ENCODE measurements at places on chromosomes 6 and 20.

- no peak for DNase-seq
These were observed 182.5 kb downstream of the ZNF217 start for GRCh38 chr20:53411129-53411528.

DNA sequence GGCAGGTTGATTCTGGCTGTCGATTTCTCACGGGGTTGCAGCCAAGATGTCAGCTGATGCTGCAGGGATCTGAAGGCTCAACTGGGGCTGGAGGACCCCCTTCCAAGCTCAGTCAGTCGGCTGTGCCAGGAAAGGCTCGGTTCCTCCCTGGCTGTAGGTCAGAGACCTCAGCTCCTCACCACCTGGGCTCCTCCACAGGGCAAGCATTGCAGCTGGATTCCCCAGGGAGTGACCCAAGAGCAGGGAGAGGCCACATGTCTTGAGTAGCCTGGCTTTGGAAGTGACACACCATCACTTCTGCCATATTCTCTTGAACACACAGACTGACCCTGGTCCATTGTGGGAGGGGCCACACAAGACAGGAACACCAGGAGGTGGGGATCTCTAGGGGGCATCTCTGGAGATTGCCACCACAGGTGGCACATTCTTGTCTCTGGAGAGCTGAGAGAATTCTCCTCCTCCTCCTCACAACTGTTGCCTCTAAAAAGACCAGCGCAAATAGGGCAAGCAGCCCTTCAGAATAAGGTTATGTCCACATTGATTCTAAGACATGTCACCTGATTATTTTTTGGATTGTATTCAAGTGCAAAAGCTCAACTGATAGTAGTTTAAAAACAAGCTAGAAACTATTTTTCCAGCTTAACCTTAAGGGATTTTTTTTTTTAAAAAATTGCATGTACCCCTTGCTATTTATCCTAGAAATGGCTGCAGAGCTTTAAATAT lies 270.5 kb downstream of the NRN1 start:
- DNase-seq: no peak

DNA sequence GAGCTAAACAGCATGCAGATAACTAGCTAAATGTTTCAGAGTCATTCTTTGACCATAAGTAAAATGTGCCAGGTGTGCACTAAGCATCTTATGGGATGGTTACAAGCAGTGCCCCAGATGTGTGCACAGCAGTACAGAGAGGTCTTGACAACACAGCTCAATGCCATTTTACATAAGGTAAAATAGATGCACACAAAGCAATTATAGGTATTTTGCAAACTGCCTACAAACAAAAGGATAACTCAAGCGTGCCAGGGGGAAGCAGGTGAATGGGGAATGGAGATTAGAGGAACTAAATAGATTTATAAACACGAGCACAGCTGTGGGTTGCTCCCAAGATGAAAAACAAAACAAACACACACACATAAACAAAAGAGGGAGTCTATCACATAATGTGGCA lies 64.8 kb downstream of the SLC2A10 start:
- DNase-seq: no peak

- DNase-seq: no peak
These were observed 10.2 kb upstream of the TGM3 start for GRCh38 chr20:2285613-2286012.

DNA sequence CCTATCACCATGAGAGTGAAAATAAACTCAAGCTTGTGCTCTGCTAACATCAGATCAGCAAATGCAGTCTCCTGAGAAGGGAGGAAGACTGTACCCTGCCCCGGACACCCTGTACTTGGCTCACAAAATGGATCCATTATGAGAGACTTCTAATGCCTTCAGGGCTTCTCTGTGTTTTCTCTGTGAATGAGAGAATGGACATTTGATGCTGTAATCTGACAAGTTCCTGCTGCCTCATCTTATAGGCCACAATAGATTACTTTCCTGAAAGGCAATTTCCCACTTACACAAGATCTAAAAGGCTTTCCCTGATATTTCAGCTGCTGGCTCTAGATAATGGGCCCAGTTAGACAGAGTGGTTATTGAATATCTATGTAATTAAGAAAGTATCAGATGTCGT lies 117.2 kb downstream of the OTOR start:
- DNase-seq: no peak

DNA sequence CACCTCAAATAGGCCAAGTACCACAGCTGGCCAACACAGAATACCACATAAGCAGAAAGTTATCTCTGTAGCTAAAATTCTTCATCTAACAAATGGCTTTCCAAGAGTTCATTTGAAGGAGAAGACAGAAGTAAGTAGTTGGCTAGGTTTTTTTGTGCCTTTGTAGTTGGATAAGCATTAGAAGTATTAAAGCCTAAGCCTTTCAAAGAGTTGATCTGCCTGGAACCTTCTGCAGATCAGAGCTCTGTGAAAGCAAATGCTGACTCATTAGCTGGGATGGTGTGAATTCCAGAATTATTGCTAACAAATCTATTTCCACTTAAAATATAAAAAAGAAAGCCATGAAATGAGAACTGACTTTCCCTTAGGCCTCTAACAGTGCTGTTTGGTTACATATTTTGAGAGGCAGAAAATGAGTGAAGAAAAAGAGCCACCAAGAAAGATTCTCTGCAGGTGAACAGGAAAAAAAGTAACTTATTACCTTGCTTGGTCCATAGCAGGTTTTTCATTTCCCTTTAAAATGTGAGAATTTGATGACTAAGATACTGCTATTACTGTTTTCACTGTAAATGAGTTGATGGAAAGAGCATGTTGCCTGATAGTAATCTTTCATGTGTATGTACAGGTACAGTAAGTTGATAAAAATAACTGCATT lies 763.2 kb upstream of the FLRT3 start:
- no peak for DNase-seq

GRCh38 chr6:144590532-144590931 lies 305.4 kb downstream of the UTRN start:
- no peak for DNase-seq

- DNase-seq: no peak
These were observed 5.3 kb upstream of the AIF1 start for GRCh38 chr6:31609519-31610406.

DNA sequence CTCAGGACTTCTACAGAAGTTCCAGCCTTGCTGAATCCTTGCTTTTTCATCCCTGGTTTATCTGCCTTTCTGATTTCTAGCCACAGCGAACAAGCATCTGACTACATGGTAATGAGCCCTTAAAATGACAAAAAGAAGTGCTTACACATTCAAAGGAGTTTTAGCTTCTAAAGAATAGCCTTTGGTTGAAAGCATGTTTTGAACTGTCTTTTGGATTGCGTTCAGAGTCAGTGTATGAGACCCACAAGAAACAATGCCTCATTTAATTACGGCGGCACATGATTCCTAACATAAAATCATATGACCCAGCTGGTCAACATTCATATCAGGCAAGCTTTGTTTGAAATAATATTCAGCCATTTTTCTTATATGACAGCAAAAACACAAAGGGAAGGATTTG lies 784.2 kb downstream of the KIF16B start:
- DNase-seq: no peak

DNA sequence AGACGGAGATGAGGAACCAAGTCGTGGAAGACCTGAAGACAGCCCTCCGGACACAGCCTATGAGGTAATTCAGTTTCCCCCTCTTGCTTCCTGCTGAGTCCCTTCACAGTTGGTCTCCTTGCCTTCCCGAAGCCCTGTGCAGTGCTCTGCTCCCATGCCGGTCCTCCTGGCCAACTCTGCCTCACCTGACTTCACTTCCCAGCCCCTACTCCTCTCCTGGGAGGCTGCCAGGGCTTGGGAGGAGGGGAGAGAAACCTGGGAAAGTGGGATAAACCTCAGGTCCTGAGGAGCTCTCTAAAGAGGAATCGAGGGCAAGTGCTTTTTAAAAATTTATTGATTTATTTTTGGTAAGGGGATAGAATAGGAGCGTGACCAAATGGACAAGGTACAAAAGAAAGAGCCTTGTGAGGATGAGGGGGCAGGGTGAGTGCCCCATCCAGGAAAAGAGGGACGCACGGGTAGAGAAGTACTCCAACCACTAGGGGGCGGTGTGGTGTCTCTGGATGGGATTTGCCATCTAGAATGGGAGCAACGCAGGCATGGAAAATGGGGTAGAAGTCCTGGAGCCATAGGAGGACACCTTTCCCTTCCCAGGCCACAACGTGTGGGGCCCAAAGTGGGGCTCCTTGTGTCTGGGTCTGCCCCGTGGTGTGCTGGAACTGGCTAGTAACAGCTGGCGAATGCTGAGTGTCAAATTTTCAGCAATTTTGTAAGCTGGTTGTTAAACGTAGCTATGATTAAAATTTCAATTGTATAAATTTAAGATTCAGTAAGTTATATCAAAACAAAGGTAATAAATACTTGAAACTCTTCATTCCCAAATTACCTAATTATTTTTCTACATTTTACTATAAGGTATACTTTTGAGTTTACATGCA lies 69.0 kb downstream of the MOCS1 start:
- DNase-seq: peak; percentile 59

- DNase-seq: no peak
These were observed 280.1 kb upstream of the PLCB4 start for GRCh38 chr20:8788831-8789230.

GRCh38 chr20:35698298-35699126 lies 640 bp downstream of the NFS1 start:
- DNase-seq: no peak

DNA sequence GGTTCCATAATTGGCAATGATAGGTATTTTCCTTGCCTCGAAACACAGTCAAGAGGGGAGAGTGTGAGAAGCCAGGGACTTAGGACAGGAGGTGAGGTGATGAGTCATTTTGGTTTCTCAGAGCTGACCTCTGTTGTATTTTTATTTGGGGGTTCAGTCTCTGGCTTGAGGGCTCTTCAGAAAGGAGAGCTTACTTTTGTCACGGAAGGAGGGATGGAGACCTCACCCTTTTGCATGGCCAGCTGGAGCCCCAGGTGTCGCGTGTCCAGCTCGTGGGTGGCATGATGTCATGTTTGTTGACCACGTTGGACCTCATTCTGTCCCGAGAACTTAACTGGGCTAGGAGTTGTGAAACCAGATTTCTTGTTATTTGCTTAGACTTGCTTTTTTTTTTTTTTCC lies 293.9 kb downstream of the QKI start:
- DNase-seq: no peak

GRCh38 chr6:169343886-169344749 lies 90.5 kb upstream of the THBS2 start:
- no peak for DNase-seq

DNA sequence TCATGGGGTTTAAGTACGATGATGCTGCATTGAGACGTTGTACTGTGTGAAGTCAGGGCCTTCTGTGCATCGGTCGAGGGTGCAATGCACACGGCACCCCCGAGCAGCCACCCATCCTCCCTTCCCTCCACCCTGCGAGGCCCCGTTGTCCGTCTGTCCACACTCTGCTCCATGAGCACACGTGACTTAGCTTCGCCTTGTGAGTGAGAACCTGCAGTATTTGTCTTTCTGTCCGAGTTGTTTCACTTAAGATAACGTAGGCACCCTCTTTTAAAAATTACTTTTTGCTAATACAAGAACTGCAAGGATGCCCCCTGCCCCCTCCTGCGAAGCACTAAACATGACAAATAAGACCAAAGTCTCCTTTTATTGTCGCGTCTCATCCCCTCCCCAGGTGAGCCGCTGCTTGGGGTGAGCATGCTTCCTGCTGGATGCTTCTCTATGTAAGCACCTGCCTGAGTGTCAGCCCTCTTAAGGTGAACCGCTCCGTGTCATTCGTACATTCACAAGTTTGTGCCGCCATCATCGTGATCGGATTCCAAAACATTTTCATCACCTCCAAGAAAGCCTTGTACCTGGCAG lies 3.6 kb upstream of the RBBP8NL start:
- DNase-seq: no peak

DNA sequence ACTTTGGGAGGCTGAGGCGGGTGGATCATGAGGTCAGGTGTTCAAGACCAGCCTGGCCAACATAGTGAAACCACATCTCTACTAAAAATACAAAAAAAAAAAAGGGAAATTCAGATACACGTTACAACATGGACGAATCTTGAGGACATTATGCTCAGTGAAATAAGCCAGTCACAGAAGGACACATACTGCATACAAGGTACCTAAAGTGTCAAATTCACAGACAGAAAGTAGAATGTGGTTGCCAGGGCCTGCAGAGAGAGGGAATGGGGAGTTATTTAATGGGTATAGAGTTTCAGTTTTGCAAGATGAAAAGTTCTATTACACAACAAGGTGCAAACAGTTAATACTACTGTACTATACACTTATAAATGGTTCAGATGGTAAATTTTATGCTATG lies 75.1 kb downstream of the SNX5 start:
- no peak for DNase-seq

- DNase-seq: no peak
These were observed 94.7 kb downstream of the PDE10A start for GRCh38 chr6:165568326-165568725.

DNA sequence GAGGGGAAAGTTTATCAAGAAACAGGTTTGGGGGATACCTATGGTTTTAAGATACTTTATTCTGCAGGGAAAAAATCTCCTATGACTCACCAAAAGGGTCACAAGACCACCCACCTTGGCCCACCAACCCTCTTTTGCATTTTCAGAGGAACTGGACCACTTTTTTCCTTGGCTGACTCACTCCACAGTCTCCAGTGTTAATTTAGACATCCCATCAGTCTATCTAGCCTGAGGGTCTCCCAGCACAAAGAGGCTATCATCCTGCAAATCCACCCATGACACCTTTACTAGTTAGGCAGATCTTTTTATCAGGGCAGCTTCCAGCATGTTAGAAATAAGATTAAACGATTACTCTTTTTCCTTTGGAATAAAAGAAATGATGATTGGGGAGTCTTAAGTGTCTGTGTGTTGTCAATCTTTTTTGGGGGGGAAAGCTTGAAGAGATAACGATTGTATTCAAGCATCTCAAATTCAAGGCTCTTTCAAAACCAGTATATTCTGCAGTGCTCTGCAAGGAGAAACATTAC lies 138.1 kb upstream of the RIN2 start:
- DNase-seq: no peak

DNA sequence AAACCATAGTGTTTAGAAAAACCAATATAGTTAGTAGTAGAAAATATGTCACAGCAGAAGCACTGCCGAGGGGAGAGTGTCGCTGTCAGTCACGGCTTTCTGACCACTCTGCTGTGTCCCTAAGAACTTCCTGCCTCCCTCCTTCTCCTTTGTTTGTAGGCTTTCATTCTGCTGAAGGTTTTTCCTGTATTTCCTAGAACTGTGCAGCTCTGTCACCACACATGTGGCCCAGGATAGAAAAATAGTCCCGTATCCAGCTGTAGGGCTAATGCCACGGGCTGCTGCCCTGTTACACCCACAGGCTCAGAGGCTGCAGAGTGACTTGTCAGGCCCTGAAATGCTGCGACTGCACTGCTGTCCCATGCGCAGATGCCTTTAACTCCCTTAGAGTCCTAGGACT lies 52.6 kb upstream of the SYNJ2 start:
- DNase-seq: no peak

DNA sequence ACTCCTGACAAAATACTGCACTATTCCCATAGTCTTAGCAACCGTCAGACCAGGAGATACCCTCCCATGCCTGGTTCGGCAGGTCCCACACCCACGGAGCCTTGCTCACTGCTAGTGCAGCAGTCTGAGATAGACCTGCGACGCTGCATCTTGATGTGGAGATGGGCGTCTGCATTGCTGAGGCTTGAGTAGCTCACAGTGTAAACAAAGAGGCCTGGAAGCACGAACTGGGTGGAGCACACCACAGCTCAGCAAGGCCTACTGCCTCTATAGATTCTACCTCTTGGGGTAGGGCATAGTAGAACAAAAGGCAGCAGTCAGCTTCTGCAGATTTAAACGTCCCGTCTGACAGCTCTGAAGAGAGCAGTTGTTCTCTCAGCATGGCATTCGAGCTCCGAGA lies 25.4 kb downstream of the TMEM244 start:
- DNase-seq: no peak
